ENCODE measurements at places on chromosomes 4 and X. TPM values are rescaled to one million over a fixed set of nuclear protein-coding genes. Genes with fewer than 3 reads are reported as not detected.

CDX4 gene
- not detected for total RNA-seq

- no peak for ATAC-seq
These were observed 54.2 kb downstream of the TMA16 start for GRCh38 chr4:163548481-163549243.

FAM156A gene
- 36.1 TPM for total RNA-seq

GPRASP1 gene
- 2.3 TPM for total RNA-seq

- ATAC-seq: peak; percentile 58
These were observed 4.2 kb upstream of the CDS1 start for GRCh38 chr4:84578540-84579402.

GRCh38 chr4:157076578-157076947, 613 bp downstream of the GLRB start:
- no peak for ATAC-seq

- ATAC-seq: no peak
These were observed 79.9 kb downstream of the SLIT2 start for GRCh38 chr4:20331642-20332041.

PLAC8 gene
- 19.9 TPM for total RNA-seq

DNA sequence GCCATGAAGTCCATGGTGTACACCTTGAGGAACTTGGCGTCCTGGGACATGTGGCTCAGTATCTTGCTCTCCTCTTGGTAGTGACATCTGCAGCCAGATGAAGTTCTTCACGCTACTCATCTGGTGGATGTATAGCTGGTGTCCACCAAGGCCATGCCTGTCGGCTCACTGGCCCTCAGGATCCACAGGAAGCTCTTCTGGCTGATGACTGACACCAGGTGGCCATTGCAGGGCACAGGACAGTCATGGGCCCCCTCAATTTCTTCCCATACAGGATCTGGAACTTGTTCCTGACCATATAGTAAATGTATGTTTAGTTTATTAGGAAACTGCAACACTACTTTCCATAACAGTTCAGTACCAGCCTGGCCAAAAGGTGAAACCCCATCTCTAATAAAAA, 10.3 kb upstream of the CLCN5 start:
- no peak for ATAC-seq

- ATAC-seq: no peak
These were observed 7.9 kb downstream of the CXCL6 start for GRCh38 chr4:73844345-73844744.

GRCh38 chr4:138673053-138673452, 342.5 kb upstream of the NOCT start:
- ATAC-seq: no peak

DNA sequence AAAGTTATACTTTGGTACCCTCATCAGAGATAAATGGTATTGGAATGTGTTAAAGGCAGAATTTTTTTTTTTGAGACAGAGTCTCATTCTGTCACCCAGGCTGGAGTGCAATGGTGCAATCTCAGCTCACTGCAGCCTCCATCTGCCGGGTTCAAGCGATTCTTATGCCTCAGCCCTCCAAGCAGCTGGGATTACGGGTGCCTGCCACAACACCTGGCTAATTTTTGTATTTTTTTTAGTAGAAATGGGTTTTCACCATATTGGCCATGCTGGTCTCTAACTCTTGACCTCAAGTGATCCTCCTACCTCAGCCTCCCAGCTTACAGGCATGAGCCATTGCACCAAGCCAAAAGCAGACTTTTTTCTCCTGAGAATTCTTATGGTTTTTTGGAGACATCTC, 11.4 kb upstream of the RELL1 start:
- no peak for ATAC-seq

PDZD11 gene
- total RNA-seq: 21.6 TPM

GRCh38 chrX:11750046-11750445, 8.0 kb upstream of the MSL3 start:
- no peak for ATAC-seq

GRCh38 chr4:152590179-152591031, 54.5 kb upstream of the FBXW7 start:
- no peak for ATAC-seq

FRMD7 gene
- not detected for total RNA-seq

TBX22 gene
- not detected for total RNA-seq

- ATAC-seq: no peak
These were observed 317.7 kb upstream of the NOCT start for GRCh38 chr4:138697851-138698250.

DNA sequence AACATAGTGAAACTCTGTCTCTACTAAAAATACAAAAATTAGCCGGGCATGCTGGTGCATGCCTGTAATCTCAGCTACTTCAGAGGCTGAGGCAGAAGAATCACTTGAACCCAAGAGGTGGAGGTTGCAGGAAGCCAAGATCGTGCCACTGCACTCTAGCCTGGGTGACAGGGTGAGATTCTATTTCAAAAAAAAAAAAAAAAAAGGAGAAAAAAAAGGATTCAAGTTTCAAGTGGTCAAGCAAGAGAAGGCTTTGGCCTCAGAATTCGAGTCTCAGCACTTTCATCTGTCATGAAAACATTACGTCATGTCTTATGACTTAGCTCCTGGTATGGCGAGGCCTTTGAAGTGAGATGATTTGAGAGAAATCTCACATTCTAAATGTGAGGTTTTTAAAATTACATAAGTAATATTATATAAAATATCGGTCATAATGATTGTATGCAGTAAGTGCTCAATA, 21.2 kb upstream of the DHRSX start:
- no peak for ATAC-seq

- ATAC-seq: no peak
These were observed 79.4 kb downstream of the FTHL17 start for GRCh38 chrX:30992381-30992904.
